ENCODE measurements at places on chromosomes 1 and 21.

- peak; percentile 71 for DNase-seq
Measured at GRCh38 chr1:184388319-184388889, 1.6 kb downstream of the C1orf21 start.

GRCh38 chr1:21816602-21817302 is 4.7 kb downstream of the LDLRAD2 start:
- DNase-seq = peak; percentile 61

DNA sequence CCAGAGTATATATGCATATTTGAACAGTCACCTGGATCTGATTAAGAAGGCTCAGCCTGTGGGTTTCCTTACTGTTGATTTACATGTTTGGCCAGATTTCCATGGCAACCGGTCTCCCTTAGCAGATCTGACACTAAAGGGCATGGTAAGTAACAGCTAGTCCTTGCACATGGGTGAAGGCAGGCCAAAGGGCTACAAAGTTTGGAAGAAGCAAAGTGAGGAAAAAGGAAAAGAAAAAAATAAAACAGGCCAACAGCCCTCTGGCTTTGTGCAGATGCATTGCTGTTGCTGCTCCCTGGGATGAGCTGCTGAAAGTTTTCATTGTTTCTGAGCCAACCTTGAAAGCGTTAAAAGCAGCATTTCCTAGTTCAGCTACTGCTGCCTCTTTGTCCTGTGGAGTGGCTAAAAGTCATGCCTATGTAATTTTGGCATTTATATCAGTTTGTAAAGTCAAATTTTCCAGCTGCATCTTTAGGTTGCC is 176.5 kb upstream of the HOOK1 start:
- DNase-seq = peak; percentile 58

DNA sequence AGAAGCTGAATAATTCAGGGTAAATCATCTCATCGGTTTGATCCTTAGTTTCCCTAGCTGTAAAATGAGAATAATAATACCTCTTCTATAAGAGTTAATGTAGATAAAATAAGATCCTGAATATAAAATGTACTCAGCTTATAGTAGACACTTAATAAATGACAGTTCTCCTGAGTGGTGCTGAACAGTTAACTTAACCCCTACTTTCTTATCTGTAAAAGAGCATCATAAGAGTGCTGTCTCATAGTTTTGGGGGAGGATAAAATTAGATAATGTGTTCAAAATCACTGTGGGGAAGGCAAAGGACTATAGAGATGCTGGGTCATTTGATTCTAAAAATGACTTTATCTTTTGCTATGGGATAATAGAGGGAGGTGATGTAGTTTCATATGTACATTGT is 593 bp downstream of the C8A start:
- DNase-seq = no peak

- DNase-seq = no peak
Measured at GRCh38 chr1:7809742-7810141, 25.7 kb downstream of the PER3 start.

DNA sequence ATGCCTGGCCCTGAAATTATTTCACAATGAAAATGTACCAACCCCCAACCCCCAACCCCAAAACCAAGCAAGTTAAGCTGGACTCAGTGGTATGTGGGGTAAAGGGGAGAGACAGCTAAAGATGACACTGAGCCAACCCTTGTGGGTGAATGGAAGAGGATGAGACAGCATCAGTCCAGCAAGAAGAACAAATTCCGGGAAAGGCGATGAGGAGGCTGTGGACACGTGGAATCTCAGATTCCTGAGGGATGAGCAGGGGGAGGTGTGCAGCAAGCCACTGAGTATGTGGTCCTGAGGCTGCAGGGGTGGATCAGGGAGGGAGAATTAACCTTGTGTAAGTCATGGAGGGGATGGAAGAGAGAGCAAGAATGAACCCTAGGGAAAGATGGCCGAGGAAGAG is 14.4 kb upstream of the ZNF362 start:
- no peak for DNase-seq

- DNase-seq = no peak
Measured at GRCh38 chr1:94000510-94001282, 91.5 kb upstream of the GCLM start.

DNA sequence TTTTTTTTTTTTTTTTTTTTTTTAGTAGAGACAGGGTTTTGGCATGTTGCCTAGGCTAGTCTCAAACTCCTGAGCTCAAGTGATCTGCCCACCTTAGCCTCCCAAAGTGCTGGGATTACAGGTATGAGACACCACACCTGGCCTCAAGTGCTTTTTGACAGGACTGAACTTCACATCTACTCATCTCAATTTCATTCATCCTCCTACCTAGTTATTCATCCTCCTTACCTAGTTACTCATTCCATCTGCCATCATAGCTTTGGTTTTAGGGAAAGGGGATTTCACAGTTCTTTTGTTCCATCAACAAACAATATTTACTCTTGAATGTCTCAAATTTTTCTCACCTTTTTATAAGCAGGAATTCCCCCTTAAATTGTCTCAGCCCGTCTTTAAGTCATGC is 38.6 kb upstream of the RALGPS2 start:
- no peak for DNase-seq

- DNase-seq = no peak
Measured at GRCh38 chr1:154998818-154999570, 3.6 kb upstream of the ZBTB7B start.

- no peak for DNase-seq
Measured at GRCh38 chr1:38733761-38734160, 125.8 kb downstream of the RRAGC start.

DNA sequence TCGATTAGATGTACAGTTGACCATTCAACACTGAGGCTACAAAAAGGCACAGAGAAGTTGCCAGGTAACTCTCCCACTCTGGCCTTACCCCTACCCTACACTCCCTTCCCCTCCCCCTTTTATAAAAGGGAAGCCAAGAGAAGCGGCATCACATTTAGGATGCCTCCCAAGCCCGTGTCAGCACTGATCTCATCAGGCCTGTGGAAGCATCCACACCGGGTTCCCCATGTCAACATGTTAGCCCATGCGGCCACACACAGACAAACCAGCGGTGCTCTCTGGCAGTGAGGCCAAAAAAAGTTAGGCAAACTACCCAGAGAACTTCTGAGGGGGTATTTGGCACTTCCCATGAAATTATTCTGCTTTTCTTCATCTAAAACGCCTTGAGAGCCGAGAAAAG is 29.9 kb downstream of the BCAR3 start:
- DNase-seq = no peak

DNA sequence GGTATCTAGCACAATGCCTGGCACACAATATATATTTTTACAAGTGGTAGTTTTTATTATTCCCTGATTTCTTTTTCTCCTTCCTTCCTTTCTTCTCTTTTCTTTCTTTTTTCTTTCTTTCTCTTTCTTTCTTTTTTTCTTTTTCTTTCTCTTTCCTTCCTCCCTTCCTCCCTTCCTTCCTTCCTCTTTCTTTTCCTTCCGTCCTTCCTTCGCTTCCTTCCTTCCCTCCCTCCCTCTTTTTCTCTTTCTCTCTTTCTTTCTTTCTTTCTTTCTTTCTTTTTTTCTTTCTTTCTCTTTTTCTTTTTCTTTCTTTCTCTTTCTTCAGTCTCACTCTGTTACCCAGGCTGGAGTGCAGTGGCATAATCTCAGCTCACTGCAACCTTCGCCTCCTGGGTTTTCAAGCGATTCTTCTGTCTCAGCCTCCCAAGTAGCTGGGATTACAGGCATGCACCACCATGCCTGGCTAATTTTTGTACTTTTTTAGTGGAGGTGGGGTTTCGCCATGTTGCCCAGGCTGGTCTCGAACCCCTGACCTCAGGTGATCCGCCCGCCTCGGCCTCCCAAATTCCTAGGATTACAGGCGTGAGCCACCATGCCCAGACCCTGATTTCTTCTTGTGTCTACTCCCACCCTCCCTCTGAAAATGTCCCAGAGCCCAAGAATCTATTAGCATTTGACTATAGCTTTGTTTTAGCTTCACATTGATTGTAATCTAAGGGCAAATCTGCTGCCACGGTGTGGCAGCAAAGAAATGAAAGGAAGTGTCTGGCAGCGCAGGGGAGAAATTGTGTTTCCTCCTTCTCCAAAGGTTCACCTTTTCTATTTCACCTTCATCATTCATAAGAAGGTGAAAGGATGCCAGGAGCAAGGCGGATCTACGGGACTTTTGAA is 19.9 kb upstream of the ABCB10 start:
- no peak for DNase-seq

- no peak for DNase-seq
Measured at GRCh38 chr1:111249960-111250359, 22.4 kb downstream of the CHI3L2 start.

GRCh38 chr1:155191904-155192303 is 15.8 kb downstream of the THBS3 start:
- no peak for DNase-seq

- no peak for DNase-seq
Measured at GRCh38 chr1:161978011-161978790, 45.5 kb downstream of the OLFML2B start.

GRCh38 chr1:14961661-14962267 is 191.8 kb upstream of the TMEM51 start:
- no peak for DNase-seq
